Neural progenitor cell (in vitro differentiated cells): ENCODE measurements at places on chromosomes 4 and X.

- no peak for DNase-seq
Observed at GRCh38 chr4:5474756-5475155, 233.6 kb downstream of the EVC2 start.

GRCh38 chrX:109635146-109635545, 10.2 kb upstream of the KCNE5 start:
- DNase-seq, result peak; percentile 34

DNA sequence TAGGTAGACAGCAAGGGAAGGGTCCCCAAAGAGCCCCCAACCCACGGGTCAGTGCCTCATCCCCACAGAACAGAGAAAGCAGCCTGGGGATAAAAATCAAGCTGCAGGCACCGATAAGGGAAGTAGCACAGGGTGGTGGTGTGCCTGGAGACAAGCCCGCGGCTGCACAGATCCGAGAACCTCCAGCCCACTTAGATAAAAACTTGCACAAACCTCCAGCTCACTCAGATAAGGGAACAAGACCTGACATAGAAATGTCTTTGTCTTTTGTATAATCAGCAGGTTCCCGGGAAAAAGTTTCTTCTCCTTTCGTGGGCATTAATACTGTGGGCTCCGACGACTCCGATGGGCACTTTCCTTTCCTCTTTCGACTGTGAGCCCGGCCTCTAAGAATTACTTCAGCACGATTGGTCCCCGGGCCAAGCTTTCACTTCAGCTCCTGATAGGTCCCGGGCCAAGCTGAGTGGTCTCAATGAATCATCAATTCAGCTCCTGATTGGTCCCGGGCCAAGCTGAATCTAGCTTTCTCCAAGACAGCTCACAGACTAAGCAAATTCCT, 32.4 kb downstream of the PRDX4 start:
- DNase-seq, result peak; percentile 10

DNA sequence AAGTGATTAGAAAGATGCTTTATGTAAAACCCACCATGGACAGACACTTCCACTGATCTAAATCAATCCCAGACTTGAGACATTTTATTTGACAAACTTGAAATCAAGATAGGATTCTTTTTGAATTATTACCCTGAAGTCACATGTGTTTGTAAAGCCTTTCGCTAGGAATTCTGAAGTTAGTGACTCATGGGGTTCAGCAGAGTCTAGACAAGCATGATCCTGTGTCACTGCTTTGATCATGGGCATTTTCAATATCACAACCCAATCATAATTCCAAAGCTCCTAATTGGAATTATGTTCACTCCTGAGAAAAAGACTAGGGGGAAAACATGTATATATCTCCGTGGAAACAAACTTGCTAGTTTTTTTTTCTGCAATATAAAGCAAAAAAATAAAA, 67.5 kb upstream of the BMP3 start:
- no peak for DNase-seq

- no peak for DNase-seq
Observed at GRCh38 chr4:149884529-149885181, 69.0 kb upstream of the IQCM start.

DNA sequence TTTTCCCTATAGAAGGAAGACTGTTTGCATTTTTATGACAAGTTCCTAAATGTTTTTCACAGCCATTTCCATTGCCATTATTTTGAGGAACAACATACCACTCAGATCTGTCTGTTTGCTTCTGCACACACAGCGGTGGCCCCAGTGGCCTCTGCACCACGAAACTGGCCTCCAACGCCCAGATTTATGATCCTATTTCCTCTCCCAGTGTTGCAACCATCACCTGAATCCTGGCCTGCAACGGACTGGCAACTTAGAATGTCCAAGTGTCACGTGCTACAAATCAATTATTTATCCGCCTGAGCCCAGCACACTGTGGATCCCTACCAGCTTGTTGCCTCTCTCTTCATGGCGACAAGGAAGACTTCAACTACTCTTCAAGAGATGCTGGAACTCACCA, 9.2 kb downstream of the RAI2 start:
- DNase-seq, result no peak

DNA sequence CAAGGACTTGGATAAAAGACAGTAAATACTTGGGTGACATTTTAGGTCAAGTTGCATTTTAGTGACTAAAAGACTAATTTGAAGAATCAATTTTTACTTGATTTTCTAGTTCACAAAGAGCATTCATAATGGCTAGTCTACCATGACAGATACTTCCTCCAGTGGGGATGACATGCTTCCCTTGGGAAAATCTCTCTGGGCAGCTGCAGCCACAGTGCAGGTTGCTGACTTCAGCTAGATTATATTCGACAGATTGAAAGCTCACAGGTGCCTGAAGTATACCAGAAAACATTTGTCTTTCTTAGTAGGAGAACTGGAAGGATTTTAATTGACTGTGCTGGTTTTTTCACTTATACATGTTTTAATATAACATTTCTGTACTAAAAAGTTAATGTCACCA, 209.6 kb upstream of the MAGEB2 start:
- no peak for DNase-seq

DNA sequence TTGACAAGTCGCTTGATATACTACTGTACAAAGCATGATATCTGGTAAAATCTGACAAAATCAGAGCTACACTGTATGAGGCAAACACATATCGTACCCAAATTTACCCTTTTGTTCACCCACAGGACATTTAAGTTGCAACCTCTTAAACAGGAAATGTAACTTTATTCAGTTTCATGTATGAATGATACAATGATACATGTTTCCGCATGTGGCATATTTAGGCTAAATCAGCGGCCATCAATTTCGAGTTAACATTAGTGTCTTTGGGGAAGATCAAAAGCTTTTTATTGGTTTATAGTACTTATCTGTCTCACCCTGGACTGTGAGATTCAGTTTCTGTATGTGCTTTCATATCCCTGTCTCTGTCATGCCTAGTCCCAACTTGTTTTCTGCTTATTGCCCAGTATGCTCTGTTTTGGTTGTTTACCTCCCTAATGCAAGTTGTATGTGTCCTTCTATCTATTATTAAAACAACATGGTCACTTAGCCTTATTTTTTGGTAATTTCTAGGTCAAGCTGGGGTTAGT, 97.3 kb upstream of the HPRT1 start:
- no peak for DNase-seq

- DNase-seq, result no peak
Observed at GRCh38 chr4:111602848-111603247, 542.4 kb upstream of the FAM241A start.

DNA sequence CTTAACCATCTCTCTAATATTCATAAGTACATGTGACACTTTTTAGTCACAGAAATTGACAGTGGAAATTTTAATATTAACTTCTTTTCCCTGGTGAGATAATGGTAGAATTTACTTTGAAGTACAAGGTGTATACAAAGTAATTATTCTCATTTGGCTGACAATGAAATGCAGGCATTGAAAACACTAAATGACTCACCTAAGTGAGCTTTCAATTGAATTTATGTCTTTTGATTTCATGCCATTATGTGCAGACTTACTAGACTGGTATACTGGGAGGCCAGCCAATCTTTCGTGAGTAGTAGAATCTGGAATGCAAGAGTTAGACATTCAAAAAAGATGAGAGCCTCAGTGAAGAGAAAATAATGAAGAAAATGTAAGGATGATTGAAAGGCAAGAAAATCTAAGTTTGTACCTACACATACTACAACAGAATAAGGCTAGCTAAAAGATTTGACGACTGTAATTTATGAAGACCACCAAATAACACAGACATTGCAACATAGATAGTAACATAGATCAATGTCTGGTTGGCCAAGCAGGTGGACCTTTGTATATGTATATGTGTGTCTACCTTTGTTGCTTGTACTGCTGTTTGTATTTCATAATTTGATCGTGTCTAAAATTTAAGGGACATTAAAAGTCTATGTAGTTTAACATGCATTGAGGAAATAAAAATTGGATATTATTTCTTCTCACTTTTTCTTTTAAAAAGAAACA, 459.7 kb downstream of the IL15 start:
- DNase-seq, result no peak

- DNase-seq, result peak; percentile 78
Observed at GRCh38 chr4:30443289-30443688, 276.9 kb upstream of the PCDH7 start.

- no peak for DNase-seq
Observed at GRCh38 chr4:48134081-48134480, at the start of gene TXK. Gene TXK (minus strand): TSS chr4:48134250. CDS start chr4:48134170, 80 bp downstream.

DNA sequence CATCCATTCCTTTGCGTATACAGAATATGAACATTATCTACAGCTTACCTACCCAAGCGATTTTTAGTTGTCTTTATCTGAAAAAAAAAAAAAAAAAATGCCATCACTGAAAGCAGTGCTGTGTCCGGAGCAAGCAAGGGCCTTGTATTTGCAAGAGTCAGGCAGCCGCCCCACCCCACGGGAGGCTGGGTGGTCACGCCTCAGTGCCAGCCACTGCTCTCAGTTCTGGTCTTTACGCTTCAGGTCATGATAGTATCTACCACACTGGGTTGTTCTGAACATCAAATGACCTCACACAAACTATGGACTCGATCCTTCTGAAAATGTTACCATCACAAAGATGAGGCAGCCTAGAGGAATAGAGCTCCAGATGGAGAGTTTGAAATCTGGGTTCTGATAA, 62.7 kb upstream of the HELT start:
- no peak for DNase-seq

GRCh38 chr4:136088211-136088867, 1444.0 kb downstream of the PCDH18 start:
- DNase-seq, result no peak

DNA sequence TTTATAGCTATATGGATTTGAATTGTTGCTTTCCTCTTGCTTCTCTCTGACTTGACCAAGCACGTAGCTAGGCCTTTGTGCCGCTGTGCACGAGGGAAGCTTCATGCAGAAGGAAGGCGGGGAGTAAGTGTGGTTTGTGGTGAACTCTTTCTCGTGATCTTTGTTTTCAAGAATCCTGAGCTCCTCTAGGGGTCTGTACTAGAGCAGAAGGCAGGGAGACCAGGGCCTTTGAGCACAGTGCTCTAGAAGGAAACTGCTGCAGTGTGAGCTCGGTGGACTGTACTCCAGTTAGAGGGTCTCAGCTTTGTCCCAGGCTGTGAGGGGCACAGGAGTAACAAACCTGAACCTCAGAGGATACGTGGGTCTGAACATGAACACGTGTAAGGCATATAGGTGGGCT, 49.0 kb downstream of the AGA start:
- DNase-seq, result no peak

DNA sequence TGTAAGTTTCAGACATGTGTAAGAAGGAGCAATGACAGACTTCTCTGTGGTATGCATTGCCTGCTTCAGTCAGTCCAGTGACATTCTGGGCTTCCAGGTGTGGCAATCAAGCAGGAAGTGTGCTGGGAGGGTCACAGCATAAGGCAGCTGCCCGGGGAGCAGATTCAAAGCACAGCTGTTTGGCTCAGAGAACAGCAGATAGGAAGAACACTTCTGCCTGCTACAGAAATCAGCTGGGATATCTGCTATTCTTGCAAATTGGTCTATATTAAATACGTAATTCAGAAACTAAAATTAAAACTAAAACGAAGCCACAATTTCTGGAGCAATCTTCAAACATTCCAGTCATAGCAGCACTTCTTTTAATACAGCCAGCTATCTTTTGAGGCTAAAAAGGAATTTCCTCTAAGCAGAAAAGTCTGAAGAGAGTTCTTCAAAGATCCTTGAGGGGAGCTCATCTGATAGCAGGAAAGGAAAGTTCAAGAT, 47.5 kb upstream of the GALNT7 start:
- DNase-seq, result peak; percentile 16

DNA sequence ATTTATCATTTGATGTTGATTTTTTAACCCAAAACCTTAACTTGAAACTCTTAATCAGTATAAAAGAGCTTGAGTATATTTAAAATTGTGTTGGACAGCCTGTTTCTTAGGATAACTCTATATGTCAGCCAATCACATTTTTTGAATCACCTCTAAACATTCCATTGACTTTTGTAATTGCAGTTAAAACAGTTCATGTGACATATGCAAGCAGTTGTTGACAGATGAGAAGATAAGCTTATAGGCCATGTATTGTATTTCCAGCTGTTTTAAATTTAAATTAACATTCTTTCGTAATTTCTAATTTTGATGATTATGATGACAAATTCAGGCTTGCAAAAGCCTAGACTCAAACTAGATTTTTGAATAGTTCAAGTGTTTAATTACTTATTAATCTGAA, 17.4 kb downstream of the VEGFC start:
- no peak for DNase-seq

DNA sequence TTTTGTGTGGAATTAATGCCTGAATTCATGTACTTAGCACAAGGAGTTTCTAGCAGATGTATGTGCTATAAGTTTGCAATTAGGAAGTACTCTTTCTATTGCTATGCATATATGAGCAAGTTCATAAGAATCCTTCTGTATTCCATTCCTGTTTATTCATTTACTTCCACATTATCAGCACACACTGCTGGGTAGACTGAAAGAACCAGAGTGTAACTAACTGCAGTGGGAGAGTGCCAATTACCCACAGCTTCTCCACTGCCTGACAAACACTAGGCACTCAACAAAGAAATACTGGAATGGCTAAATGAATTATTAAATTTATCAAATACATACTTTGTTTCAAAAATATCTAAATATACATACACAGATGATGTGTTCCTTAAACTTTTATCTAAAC, 219.6 kb downstream of the CAMK2D start:
- DNase-seq, result no peak

- peak; percentile 82 for DNase-seq
Observed at GRCh38 chr4:6472387-6473263, at the start of gene PPP2R2C. Gene PPP2R2C (minus strand): TSS chr4:6472614. CDS start chr4:6472229, 385 bp downstream.

DNA sequence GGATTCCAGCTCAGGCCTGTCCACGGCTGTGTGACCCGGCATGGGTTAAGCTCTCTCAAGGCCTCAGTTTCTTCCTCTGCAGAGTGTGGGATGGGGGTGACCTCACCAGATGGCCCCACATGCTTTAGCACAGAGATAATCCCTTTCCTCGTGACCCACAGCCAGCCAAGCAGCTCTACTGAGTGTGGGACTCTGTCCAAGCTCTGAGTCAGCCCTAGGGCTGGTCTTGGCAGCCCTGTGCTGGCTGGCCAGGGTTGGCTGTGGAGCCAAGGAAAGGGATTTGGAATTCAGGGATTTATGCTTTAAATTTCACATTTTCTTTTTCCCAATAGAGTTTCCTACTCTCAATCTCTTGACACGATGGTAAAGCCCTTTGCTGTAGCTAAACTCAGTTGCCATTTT, 19.7 kb upstream of the SPON2 start:
- no peak for DNase-seq

GRCh38 chrX:21479695-21480270, 105.6 kb downstream of the CNKSR2 start:
- peak; percentile 34 for DNase-seq

GRCh38 chr4:54120518-54120917, 20.6 kb downstream of the GSX2 start:
- DNase-seq, result no peak

- no peak for DNase-seq
Observed at GRCh38 chr4:7937006-7937405, 2.7 kb downstream of the AFAP1 start.

DNA sequence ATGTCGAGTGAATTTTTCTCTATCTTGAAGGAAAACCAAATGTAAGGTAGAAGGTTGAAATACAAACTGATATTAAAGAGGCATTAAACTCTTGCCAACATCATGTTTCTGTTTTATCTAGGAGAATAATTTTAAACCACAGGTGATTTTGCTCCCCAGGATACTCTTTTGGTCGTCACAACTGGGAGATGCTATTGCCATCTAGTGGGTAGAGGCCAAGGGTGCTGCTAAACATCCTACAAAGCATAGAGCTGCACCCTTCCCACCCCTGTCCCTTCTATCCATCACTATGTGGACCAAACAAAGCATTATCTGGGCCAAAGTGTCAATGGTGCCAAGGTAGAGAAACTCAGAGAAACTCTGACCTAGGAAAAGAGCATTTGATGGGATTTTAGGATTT, 154.6 kb upstream of the MAGEB2 start:
- DNase-seq, result peak; percentile 37

GRCh38 chr4:91997045-91997444, 306.7 kb upstream of the GRID2 start:
- no peak for DNase-seq
